ENCODE measurements at places on chromosomes 2 and 18. TPM values are rescaled to one million over a fixed set of nuclear protein-coding genes. Genes with fewer than 3 reads are reported as not detected.
A peak's percentile ranks its signal among the peaks of the same experiment; 100 is the strongest.

GRCh38 chr2:26588576-26588975 is 52.6 kb downstream of the CIB4 start:
- DNase-seq = no peak

Gene MRPS5
- 71.9 TPM for polyA plus RNA-seq

- peak; percentile 39 for DNase-seq
Measured at GRCh38 chr2:26330114-26330549, 15.8 kb upstream of the SELENOI start.

Gene INO80C
- polyA plus RNA-seq = 35.5 TPM

GRCh38 chr2:48383036-48383435 is 146.9 kb upstream of the STON1 start:
- DNase-seq = no peak

GRCh38 chr2:74843433-74843832 is 9.5 kb downstream of the HK2 start:
- no peak for DNase-seq

DNA sequence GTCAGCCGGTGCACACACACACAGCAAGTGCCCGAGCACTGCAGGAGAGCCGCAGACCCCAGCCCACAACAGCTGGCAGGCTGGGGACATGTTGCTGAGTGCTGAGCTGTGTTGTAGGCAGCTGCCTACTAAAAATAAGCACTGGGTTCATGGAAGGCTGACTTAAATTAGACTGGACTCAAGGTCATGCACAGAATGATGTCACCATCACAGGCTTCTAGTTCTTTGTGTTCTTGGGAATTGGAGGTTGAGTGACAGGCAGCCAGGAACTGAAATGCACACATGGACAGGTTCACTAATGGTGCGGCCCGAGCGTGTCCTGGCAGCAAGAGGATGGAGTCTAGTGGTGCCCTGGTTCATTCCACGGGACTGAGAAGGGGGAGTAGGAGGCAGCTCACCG is 71.3 kb downstream of the VWA3B start:
- DNase-seq = no peak

DNA sequence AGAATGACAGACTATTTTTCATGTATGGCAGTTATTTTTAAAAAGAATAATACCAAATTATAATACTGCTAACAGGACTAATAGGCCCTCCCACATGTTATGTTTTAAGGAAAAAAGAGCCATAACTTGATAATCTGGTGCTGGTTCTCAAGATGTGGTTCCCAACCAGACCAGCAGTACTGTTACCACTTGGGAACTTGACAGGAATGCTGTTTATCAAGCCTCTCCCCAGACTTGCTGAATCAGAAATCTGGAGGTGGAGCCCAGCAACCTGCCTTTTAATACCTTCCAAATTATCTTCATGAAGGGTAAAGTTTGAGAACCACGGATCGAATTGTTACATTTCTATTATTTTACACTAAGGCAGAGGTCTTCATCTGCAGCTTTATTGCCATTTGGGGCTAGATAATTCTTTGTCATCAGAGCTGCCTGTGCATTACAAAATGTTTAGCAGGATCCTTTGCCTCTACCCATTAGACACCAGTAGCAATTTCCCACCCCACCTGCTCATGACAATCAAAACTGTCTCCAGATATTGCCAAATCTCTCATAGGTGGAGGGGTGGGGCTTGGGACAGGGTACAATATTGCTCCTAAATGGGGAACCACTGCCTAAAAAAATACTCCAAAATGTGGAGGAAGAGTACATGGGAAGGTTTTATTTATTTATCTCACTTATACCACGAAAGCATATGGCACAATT is 629.6 kb downstream of the ARHGAP15 start:
- no peak for DNase-seq

Data from left renal pelvis (tissue), 4 donors.